CD8-positive, alpha-beta memory T cell (primary cell): ENCODE measurements at places on chromosomes 6 and 20. TPM values are rescaled to one million over a fixed set of nuclear protein-coding genes. Genes with fewer than 3 reads are reported as not detected.
A peak's percentile ranks its signal among the peaks of the same experiment; 100 is the strongest.

Gene MDFI
- not detected for polyA plus RNA-seq

Gene VGLL2
- polyA plus RNA-seq: not detected

DNA sequence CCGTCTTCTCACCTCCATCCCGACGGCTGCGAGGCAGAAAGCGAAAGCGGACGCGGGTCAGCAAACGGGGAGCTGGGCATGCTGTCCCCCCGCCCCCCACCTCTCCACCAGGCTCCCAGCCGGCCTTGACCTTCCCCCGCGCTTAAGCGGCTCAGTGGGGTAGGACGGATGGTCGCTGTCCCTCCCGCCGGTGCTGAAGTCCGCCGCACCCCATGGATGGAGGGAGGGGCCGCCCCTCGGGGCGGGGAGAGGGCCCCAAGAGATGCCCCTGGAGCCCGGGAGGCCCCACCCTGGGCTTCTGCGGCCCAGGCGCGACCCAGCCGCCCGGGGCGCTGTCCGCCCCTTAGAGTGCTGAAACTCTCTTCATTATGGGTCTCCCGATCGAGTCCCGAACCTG lies at the start of gene KCNB1:
Gene KCNB1, minus strand, starts transcription at position 48 of the 397 bp plus-strand sequence. CDS start 188 bp downstream, outside the sequence.
- peak; percentile 12 for DNase-seq

- DNase-seq: no peak
Measured at GRCh38 chr6:6730831-6731230, 142.3 kb downstream of the LY86 start.

DNA sequence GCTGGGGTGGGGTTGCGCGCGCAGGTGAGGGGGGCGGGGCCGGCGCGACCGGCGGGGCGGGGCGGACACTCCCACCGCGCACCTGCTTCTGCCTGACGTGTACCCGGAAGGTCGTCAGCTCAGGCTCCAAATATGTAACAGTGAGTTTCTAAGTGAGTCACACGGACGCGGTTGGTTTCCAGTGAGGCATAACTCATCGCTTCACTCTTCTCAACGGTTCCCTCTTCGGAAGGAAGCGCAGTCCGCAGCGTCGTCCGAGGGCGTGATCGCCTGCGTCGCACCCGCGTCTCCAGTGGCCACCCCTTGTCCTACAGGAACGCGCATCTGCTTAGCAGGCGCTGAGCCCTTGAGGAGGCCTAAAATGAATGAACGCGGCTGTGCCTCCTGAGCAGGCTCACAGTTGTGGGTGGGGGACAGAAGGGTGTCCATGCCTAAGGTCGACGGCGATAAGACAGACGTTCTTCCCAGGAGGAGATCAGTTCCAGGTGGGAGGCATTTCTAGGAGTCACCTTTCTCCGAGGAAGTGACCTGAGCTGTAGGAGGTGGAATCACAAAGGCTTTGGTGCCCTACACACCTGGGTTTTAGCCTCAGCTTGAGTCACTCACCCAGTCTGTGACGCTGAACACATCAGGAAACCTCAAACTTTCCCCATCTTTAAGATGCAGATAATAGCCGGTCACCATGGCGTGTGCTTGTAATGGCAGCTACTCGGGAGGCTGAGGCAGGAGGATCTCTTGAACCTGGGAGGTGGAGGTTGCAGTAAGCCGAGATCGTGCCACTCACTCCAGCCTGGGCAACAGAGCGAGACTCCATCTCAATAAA lies 50.9 kb upstream of the EZR start:
- peak; percentile 57 for DNase-seq

DNA sequence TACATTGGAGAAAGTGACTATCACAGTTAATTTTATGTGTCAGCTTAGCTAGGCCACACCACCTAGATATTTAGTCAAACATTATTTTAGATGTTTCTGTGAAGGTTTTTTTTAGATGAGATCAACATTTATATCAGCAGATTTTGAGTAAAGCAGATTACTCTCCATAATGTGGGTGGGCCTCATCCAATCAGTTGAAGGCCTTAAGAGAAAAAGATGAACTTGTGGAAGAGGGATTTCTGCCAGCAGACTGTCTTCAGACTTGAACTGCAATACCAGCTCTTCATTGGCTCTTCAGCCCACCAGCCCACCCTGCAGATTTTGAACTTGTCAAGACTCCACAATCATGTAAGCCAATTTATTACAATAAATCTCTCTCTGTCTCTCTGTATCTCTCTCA lies 25.1 kb upstream of the FBXO30 start:
- no peak for DNase-seq

GRCh38 chr20:59042151-59042795 lies at the start of gene PRELID3B:
TSS of gene PRELID3B (minus strand) at chr20:59042786. CDS start at chr20:59042730, 56 bp downstream.
- DNase-seq: peak; percentile 26
